ENCODE measurements at places on chromosomes 5 and 9.

DNA sequence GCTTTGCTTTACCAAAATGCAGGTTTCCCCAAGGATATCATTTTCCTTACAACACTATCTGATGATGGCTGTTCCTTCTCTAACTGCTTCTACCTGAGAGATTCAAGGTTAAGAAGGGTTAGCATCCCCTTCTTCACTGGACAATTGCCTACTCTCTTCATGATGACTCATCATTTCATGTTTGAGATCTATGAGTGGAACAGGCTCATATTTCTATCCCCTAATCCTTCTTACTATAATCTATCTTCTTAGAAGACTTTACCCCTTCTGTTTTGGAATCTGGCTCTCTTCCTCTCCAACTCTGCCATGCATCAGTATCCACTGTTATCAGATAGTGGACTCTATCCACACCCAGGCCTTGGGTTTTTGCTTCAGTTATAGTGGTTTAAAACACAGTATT, 54.3 kb downstream of the NR3C1 start:
- DNase-seq = no peak

- no peak for DNase-seq
Measured at GRCh38 chr5:4130819-4131218, 535.2 kb downstream of the IRX1 start.

GRCh38 chr9:96626912-96627311, 7.3 kb upstream of the CDC14B start:
- no peak for DNase-seq

- no peak for DNase-seq
Measured at GRCh38 chr9:93072383-93072795, 13.9 kb downstream of the SUSD3 start.

DNA sequence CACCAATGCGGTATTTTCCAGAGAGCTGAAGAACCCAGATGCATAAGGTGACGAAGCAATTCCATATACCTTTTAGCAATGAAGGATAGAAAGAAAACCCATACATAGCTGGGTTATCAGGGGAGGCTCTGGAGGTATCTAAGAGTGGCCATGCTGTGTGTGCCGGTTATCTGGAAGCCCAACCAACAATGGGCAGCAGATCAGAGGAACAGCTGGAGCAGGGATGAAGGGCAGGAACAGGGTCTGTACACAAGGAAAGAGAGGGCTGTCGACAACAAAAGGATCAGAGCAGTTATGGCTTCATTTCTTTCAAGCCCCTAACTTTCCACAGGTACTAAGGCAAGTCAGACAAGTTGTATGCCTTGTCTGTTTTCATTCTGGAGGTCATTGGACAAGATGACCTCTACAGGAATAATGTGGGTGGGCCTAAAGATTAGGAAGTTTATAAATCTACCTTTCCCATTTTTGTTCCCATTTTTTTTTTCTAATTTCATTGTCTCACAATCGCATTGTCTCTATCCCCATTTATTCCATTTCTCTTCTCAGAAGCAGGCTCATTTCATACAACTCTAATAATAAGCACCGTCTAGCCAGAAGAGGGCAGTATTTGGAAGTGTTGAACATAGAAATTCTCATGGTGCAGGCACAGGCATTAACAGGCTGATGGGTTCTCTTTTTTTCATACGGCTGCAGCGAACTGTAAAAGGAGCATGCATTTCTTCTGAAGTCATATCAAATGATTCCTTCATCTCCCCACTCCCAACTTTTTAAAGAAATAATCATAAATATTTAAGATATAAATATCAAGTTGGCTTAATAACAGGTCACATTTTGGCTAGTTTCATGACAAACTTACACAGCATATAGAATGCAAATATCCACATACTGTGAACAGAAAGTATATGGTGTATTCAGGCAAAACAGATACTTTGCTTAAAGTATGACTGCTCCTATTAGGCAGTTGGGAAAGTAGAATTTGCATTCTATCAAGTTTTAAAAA, 63.5 kb downstream of the ZNF474 start:
- no peak for DNase-seq

GRCh38 chr5:60259730-60260129, 366.2 kb upstream of the PDE4D start:
- DNase-seq = no peak

DNA sequence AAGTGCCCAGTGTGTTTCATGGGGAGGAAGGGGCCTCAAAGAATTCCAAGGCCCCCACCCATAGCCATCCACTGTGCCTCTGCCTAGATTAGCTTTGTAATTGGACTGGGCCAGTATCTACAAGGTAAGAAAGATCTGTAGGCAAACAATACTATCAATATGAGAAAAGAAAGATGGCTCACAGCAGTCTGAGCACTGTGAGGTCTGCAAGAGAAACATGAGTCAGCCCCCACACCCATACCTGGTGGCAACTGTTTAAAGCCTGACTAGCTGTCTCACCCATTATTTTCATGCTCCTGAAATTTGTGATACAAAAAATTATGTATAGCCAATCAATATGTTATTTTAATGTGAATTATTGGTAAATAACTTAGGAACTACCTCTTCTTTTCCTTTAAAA, 10.0 kb upstream of the ZNF483 start:
- no peak for DNase-seq

DNA sequence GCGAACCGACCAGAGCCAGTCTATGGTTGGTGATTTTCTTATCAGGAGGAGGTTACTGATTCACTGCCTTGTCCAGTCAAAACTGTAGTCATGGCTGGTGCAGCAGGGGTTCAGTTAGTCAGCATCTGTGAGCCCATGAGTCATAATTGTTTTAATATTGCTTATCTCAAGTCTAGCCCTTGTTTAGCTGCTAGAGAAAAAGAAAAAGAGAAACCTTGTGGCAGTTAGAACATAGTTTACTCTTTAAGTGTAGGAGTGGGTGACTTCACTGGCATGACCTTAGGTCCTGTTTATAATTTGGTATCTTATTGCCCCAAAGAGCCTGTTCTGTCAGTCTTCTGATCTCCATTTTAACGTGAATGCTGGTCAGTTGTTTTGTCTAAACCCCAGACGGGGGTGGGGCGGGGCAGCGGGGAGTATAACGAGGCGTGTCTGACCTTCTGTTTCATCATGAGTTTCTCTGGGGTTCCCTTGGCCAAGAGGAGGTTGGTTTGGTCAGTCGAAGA, 76.9 kb upstream of the NFIL3 start:
- no peak for DNase-seq

DNA sequence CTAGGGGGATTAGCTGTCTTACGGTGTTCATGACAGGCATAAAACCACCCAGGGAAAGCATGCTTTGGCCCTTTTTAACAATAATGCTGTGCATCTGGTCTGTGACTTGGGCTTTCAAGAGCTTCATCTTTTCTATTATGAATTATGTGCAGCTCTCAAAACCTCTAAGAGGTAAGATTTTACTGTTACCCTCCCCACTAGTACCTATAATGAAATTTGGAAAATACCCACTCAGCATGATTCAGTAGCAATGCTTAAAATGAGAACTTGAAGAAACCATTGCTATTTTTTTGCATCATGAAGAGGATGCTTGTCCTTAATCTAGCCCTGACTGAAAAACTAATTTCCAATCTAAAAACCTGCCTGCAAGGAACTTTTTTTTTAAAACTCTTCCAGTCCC, 5.8 kb upstream of the LHFPL2 start:
- DNase-seq = no peak

DNA sequence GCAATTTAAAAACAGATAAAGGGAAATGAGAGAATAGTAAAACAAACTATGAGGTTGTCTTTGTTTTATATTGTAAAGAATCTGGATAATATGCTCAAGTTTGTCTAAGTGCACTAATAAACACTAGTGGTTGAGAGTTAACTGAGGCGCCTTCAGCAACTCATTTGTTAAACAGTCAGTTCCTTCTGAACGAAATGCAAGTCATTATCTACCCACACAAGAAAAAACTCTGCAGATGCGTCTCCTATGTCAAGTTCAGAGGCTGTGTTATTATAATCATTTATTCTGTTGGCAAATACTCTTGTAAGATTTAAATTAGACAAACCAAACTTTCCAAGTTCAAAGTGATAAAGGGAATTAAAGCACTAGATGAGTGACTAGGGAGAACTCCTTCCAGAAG, 20.3 kb upstream of the PCA3 start:
- no peak for DNase-seq

- no peak for DNase-seq
Measured at GRCh38 chr5:149271716-149272563, at the start of gene AFAP1L1. TSS of gene AFAP1L1 (plus strand) at chr5:149271859. CDS start at chr5:149271969, 110 bp downstream.

DNA sequence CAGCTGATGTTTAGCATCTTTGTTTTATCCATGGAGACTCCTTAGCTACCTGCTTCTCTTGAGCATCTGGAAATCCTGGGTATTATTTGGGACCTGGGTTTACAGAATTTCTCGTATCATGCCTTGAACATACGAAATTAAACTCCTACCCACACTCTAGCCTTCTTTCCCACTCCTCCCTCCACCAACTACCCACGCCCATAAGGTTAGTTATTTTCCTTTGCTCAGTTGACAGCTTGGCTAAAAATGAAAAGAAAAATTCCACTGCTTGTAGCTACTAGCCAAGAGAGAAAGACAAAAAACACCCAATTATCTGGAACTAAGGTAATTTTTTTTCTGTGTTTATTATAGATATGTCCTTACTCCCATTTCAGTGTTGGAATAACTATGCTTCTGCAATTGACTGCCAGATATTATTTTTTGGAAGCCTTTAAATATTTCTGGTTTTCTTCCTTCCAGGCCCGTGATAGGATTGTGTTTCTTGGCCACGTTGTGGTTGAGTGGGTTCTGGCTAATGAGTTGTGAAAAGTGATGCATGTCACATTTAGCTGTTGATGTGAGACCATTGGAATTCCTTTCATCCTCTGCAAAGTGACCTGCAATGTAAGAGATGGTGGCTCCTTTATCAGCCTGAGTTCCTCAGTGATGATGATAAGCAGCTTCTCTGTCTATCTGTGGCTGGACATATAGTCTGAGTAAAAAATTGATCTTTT, 308.1 kb downstream of the LRRC70 start:
- DNase-seq = no peak

- no peak for DNase-seq
Measured at GRCh38 chr5:158513490-158514318, 586.0 kb downstream of the EBF1 start.

DNA sequence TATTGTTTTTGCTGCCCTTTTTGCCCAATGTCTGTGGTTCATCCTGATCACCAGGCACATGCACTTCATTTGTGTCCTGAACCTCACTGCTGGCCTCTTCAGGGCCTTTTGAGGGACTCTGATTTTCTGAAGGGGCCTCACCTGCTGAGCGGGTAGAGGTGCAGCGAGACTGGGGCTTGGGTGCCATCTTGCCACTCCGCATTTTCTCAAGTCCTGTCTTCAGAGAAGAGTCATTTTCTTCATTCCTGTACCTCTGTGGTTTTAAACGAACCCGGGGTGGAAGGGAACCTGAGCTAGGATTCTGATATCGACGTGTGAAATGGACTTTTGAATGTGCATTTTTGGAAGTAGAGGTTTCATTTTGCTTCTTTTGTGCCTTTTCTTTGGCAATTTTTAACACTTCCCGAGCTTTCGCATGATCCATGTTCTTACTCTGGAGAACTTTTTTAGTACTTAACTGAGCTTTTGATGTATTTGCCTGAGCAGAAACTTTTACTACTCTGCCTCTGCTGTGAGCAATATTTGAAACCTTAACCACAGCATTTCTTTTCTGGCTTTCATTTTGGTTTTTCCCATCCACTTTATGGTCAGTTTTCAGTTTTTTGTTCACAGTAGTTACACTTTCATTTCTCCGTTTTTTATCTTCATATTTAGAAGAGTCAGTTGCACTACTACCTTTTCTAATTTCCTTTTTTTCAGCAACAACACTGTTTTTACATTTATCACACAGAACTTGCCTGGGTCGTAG, 26.1 kb downstream of the PWWP2A start:
- no peak for DNase-seq

- no peak for DNase-seq
Measured at GRCh38 chr5:143057580-143057999, 287.4 kb downstream of the ARHGAP26 start.

DNA sequence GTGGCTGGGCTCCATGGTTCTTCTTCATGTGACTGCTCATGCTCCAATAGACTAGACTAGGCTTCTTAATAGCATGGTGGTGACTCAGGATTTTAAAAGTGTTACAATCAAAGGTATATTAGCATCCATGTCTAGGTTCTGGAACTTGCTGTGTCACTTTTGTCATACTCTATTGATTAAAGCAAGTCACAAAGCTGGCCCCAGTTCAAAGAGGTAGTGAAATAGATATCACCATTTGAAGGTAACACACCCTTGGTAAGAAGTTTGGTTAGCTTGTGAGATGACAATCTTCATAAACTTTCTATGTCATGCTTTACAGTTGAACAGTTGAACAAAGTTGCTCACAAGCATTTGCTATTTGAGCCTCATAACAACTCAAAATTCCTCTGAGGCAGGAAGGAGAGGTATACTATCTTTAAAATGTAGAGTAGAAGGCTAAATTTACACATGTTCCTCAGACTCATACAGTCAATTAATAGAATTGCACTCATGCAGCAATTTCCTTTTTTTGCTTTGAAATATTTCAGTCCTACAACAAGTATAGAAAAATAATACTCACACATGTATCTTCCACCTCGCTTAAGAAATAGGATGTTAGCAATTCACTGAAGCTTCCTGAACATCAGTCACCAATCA, 56.8 kb upstream of the TMEM252 start:
- no peak for DNase-seq

DNA sequence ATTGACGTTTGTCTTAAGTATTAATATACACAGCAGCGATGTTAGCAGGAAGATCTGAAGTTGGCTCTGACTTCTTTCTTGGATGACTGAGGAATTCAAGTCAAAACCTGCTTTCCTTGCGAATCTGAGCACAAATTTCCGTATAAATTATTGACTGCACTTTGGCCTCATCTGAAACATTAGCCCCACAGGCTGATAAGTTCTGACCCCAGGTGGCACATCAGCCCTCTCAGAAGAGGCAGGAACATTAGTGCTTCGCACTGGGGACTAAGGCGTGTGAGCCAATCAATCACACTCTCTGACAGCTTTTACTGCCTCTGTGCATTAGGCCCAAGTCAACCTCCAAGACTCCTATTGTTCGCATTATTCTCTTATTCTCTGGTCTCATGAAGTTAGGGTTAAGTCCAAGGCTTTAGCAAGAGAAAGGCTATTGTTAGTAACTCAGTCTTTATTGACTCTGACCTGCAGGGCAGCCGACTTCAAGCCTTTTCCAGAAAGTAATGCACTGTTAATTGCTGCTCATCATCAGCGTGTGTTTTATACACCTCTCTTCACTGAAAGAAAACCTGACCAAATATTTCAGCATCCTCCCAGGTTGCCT, 84.2 kb downstream of the ZNF608 start:
- DNase-seq = no peak

DNA sequence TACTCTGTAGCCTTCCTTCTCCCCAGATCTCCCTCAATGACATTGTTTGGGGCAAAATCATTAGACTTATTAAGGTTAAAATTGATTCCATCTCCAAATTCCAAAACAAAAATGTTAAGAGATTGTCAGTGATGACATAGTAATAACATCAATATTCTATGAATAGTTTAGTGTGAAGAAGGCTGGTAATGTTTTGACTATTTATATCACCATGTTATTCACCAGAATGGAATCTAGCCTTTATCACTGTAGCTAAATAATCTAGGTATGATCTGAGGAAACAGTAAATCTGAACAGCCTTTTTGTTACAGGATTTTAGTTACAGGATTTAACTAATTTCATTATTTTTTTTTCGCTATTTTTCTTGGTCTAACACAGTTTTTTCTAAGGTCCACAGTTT, 929 bp upstream of the PLPP6 start:
- DNase-seq = no peak
